HFFc6 (cell line): ENCODE measurements at places on chromosomes 4 and X. TPM values are rescaled to one million over a fixed set of nuclear protein-coding genes. Genes with fewer than 3 reads are reported as not detected.
A peak's percentile ranks its signal among the peaks of the same experiment; 100 is the strongest.

Gene ARR3
- total RNA-seq = not detected in 3 replicates

GRCh38 chr4:151641983-151642382 is 118.8 kb downstream of the GATB start:
- no peak for DNase-seq

GRCh38 chr4:119540249-119540648 is 88.4 kb downstream of the PDE5A start:
- DNase-seq = no peak

- no peak for DNase-seq
Observed at GRCh38 chr4:22900876-22901275, 208.1 kb downstream of the GBA3 start.

GRCh38 chr4:2832981-2833670 is 10.5 kb upstream of the ADD1 start:
- DNase-seq = no peak

- DNase-seq = no peak
Observed at GRCh38 chr4:8051644-8052043, 107.0 kb downstream of the ABLIM2 start.

Gene PPP2R2C
- not detected in 3 replicates for total RNA-seq

- DNase-seq = peak; percentile 53
Observed at GRCh38 chrX:7269991-7270390, 122.0 kb upstream of the PUDP start.

DNA sequence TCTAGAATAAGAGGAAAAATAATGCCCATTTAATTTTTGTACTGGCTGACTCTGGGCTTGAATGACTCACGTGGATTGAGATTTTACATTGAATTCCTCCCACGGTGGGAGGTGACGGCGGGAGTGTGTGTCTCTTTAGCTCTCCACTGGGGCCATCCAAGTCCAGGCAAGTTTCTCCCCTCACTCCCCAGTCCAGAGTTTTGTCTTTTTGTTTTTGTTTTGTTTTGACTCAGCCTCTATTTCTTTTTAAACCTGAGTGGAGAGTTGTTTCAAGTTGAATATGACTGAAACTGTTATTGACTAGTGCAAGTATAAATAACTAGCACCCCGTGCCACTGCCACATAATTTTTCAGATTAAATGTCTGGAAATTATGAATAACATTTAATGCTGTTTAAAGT is 13.6 kb downstream of the CHST7 start:
- DNase-seq = peak; percentile 57

Gene FREM3
- total RNA-seq = not detected in 3 replicates

GRCh38 chr4:12123707-12124106 is 695.0 kb upstream of the HS3ST1 start:
- no peak for DNase-seq

Gene OPRPN
- not detected in 3 replicates for total RNA-seq

Gene XK
- total RNA-seq = not detected in 3 replicates

Gene TCP11X1
- not detected in 3 replicates for total RNA-seq

DNA sequence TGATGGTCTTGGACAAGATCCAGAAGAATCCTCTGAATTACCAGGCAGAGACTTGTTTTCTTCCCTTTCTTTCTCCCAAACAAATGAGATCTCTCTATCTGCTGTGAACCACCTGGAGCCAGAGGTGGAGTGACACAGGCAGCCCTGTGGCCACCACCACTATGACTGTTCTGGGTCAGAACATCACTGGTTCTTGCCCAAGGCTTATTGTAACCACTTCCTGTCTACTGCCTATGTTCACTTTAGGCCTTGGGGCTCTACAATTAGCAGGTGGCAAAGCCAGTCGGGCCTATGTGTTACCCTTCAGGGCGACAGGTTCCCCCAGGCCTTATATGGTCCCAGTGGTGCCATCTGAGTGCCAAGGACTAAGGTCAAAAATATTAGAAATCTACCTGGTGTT is 161.2 kb downstream of the GLUD2 start:
- DNase-seq = no peak

DNA sequence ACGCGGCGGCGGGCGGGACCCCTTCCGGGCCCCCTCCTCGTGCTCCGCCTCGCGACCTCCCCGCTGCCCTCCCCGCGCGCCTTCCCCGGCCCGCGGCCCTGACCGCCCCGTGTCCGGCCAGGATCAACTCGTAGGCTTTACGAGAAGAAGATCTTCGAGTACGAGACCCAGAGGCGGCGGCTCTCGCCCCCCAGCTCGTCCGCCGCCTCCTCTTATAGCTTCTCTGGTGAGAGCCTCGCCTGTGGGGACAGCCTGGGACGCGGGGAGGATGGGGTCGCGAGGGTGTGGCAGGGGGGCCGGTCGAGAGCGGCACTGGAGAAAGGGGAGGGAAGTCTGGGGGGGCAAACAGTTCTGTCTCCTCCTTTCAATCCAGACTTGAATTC is 465 bp downstream of the EMD start:
- DNase-seq = no peak

- DNase-seq = no peak
Observed at GRCh38 chr4:66489370-66489769, 819.1 kb upstream of the EPHA5 start.

GRCh38 chr4:2395038-2395437 is 23.4 kb downstream of the ZFYVE28 start:
- DNase-seq = peak; percentile 11

DNA sequence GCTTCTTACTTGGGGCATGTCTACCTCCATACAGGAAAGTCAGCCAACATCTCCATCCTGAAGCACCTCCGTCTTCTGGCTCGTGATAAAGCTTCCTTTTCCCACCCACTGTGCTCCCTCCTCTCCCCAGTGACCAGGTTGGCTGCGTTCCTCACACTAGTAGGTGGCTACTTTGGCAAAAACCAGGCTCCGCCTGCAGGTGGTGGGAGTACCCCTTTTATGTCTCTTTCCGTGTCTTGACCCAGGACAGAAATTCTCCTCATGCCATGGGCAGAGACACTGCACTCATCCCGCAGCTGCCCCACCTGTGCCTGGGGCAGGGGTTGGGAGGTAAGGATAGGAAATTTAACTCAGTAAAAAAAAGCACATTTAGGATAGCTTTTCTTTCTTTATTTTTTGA is 50.9 kb downstream of the ENPP6 start:
- no peak for DNase-seq

- no peak for DNase-seq
Observed at GRCh38 chrX:5791721-5792120, 436.9 kb downstream of the NLGN4X start.
